ENCODE measurements at places on chromosomes 11 and 22.

DNA sequence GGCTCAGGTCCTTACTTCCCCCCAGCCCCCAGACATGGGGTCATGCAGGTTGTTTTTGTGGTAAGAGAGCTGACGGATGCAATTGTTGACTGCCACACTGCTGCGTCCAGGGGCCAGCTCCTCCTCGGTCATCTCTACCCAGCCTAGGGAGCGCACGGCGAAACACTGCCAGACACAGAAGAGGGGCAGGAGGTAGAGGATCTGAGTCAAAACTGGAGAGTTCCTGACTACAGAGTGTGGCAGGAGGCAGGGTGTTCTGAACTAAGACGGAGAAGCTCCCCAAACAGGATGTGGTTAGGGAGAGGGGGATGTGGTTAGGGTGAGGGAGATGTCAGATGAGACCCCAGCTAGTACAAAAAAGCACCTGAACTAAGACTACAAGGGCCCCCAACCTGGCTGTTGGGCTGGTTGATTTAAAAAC lies 12.3 kb downstream of the SMPD1 start:
- no peak for DNase-seq

DNA sequence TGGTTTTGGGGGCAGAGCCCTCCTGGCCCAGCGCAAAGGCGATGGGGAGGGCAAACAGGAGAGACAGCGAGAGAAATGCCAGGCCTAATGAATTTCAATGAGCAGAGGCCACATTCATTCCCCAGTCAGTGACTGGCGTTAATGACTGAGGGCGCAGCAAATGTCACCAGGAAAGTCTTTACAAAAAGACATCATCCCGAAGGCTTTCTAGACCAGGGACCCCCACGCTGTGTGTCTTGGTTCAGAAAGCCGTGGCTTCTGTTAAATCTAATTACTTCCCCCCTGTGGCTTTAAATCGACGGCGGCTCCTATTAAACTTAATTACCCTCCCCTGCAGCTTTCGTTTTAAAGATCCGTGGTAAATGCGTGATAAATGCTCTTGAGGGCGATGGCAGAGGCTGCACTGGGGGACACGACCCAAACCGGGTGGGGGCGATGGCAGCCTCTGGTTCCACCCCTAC lies 1.6 kb upstream of the FGF19 start:
- DNase-seq, result no peak

- DNase-seq, result no peak
Observed at GRCh38 chr22:42430528-42431125, 1.6 kb downstream of the NFAM1 start.

GRCh38 chr11:122240638-122241037 lies 124.6 kb upstream of the BLID start:
- DNase-seq, result no peak

DNA sequence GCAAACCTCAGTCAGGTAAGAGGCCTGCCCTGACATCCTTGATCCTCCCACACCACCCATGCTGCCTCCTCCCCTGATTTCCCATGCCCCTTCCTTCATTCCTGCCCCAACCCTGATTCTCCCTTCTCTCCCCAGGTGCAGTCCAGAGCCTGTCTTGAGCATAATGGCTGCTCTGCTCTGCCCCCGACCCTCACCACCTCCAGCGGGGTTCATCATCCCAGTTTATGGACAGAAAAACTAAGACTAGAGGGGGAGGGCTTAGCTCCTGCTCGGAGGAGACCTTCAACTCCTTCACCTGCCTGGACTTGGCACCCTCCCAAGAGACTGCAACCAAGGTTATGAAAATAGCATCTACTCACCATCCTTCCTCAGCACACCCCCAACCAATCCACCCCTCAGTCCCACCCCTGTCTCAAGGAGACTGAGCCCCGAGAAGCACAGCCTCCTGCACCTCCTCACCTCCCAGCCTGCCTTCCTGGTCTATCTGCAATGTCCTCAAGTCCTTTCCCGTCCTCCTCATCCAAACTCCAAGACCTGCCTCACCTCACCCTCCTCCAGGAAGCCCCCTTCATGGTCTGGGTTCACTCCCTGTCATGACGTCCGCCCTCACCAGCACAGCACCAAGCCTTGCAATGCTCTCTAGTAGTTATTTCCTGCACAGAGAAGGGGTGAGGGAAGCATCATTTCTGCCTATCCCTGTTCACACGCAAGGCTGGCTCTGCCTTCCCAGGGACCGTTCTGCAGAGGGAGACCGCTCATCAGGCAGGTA lies 103.1 kb downstream of the PDE2A start:
- no peak for DNase-seq

DNA sequence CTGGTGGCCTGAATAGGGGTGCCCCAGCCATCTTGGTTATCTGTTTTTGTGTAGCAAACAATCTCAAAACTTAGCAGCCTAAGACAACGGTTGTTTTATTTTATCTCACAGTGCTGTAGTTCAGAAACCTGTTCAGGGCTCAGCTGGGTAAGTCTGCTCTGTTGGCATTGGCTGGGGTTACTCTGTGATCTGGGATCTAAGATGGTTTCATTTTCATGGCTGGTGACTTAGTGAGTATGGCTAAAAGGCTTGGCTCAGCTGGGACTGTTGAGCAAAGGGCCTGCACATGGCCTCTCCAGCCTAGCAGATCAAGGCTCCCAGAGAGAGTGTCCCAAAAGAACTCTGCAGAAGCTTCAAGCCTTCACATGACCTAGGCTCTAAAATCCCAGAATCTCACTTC lies 60.8 kb upstream of the POU2AF1 start:
- no peak for DNase-seq

DNA sequence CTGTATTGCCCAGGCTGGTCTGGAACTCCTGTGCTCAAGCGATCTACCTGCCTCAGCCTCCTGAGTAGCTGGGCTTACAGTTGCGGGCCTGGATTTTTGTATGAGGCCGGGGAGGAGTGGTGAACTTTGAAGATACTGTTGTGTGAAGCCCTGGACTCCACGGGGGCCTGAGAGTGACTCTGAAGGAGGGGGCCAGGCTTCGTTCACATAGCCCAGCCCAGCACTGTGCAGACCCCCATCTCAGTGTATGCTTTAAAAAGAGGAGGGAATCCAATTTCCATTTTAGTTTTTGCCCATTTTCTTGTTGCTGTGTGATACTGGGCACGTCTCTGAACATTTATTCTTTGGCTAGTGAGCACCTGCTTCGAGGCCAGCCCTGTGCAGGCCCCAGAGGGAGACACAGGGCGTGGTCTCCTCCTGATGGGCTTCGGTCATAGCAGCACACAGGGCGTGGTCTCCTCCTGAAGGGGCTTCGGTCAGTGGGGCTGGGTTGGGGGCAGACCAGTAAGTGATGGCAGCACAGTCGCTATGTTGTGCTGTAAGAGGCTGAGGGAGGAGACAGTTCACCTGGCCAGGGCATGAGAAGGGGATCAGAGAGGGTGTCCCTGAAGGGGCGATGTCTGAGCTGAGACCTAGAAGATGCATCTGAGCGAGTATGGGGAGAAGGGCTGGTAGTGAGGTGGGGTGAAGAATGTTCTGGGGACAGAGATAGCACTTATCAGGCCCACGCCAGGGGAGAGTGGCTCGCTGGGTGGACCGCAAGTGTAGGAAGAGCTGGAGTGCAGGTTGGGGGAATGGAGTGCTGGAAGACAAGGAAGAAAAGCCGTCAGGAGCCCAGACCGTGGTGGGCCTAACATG lies 14.0 kb downstream of the SAMM50 start:
- no peak for DNase-seq

DNA sequence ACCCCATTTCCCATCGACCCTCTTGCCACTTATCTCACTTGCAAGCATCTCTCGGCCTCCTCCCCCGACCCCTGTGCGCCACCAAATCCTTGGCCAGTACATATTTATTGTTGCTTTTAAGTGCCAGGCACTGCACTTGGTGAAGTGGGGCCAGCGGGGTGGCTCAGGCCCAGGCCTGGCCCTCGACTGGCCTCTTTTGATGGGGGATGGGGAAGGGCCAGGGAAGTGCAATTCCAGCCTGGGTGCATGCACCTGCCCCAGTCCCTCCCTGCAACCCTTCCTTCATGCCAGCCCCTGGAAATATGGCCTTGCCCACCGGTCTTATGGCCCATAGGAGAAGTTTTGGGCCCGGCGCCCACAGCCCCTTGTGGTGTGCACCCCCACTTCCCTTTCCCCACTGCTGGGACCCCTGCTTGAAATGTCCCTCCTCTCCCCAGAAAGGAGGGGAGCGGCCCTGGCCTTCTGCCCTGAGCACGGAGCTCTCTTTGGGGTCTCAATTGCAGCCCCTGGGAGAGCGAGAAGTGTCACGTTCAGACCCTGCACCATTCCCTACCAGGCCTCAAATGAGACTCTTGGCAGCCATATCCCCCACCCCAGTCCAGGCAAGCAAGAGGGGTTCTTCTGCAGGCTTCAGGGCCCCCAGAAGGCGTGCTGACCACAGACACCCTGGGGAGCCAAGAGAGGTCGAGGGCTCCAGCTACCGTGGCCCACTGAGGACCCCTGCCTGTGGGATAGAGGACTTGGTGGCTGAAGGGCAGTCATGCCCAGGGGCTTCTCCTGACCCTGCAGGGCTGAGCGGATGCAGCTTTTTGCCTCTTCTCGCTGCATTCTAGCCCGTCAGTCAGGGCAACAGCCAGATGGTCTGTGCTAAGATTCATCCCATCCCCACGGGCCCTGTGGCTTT lies 961 bp downstream of the SUSD2 start:
- DNase-seq, result no peak
